OCI-LY7 (cell line): ENCODE measurements at places on chromosomes 3 and 15. TPM values are rescaled to one million over a fixed set of nuclear protein-coding genes. Genes with fewer than 3 reads are reported as not detected.

- DNase-seq, result peak; percentile 51
Observed at GRCh38 chr15:57559875-57560274, 31.8 kb upstream of the MYZAP start.

GRCh38 chr15:98440917-98441316 lies 207.4 kb upstream of the IGF1R start:
- DNase-seq, result peak; percentile 8

DNA sequence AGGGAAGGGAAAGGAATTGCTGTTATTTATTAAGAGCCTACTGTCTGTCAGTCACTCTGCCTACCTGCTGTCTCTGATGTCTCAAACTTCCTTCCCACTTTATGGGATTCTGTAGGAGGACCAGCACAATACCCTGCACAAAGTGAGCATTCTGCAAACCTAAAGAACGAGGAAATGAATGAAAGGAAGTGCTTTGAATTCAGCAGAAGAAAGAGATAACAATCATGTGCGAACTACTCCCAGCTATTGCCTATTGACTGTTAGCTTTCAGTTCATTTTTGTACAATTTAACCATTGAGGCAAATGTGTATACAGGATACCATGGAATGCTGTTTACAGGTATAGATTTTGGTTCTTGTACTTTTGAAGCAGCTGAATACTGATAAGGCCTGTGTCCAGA lies 66.8 kb downstream of the CMSS1 start:
- no peak for DNase-seq

DNA sequence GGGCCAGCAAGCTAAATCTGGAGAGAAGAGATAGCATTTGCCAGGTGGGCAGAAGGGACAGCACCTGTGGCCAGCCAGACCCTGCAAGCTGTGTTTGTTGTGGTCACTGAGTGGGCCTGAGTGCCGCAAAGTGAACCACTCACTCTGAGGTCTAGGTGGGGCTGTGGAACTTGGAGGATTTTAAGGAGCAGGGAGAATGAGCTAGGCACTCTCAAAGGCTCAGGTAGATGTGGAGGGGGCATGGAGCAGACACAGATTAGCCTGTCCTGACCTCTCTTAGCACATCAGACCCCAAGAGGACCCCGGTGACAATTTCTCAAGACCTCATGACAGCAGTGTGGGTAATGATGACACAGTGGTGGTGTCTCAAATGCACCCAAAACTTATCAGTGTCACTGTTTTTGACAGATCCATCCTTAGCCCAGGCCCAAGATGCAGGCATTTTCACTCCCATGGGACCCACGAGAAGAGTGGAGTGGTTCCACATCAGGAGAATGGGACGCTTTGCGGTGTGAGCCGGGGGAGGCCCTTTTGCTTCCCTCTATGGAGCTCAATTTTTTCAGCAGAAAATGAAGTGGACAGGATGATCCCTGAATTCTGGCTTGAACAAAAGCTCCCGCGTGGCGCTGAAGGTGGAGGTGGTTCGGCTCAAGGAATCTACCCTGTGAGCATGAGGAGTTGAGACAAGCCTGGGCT lies 43.8 kb upstream of the TLE3 start:
- DNase-seq, result no peak

DNA sequence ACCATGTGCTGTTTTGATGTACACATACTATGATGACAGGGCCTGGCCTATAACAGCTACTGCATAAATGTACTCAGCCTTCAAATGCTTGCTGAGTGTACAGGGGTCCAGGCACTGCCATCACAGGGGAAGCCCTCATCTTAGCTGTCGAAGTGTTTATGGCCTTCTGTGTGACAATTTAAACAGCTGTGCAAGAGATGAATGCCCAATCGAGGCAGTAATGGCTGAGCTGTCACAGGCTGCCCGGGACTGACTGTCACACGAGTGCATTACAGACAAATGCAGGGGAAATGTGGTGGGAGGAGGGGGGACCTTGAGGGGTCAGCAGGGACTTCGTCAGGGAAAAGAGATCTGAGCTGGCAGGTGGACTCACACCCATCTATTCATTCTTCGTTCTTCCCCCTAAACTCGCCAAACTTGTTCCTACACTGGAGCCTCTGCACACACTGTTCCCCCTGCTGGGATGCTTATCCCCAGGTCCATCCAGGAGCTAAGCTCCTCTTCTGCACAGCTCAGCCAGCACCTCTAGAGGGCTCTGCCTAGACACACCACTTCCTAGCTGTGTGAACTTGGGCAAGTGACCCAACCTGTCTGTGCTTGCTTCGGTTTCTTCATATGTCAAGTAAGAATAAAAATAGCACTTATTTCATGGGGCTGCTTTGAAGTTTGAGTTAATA lies 156.2 kb upstream of the IQSEC1 start:
- peak; percentile 72 for DNase-seq

SNX4 gene
- 33.5 and 38.9 TPM in 2 replicates for total RNA-seq

LINGO1 gene
- not detected in 2 replicates for total RNA-seq

SEMA4B gene
- total RNA-seq, result 34.9 and 38.2 TPM in 2 replicates

MME gene
- 84.4 and 117 TPM in 2 replicates for total RNA-seq

SERPINI2 gene
- not detected in 2 replicates for total RNA-seq
